K562 (cell line): ENCODE measurements at places on chromosomes 4 and X. TPM values are rescaled to one million over a fixed set of nuclear protein-coding genes. Genes with fewer than 3 reads are reported as not detected.

GRCh38 chr4:112515198-112516065 lies 548 bp downstream of the NEUROG2 start:
- no peak overlapping the region for H3K27ac ChIP-seq
- peak overlapping the region; percentile 41 for H3K4me3 ChIP-seq
- peak; percentile 41 for DNase-seq
- H3K36me3 ChIP-seq, result no peaks in the 10 kb centered on the region
- H3K4me1 ChIP-seq, result no peaks in the 10 kb centered on the region; the same call in 1 of the 3 replicates

GRCh38 chrX:134764202-134764785 lies 106.0 kb upstream of the PLAC1 start:
- H3K4me1 ChIP-seq, result no peaks in the 10 kb centered on the region
- DNase-seq, result peak; percentile 59
- no peaks in the 10 kb centered on the region for H3K27me3 ChIP-seq
- no peak overlapping the region for H3K27ac ChIP-seq
- H3K4me3 ChIP-seq, result no peak overlapping the region

Gene SPRY1
- 1.00 and 1.0 TPM in 2 replicates for total RNA-seq

- DNase-seq, result no peak
- H3K27ac ChIP-seq, result no peak overlapping the region
- no peaks in the 10 kb centered on the region for H3K4me1 ChIP-seq
- H3K4me3 ChIP-seq, result no peak overlapping the region
- H3K27me3 ChIP-seq, result no peaks in the 10 kb centered on the region
- H3K36me3 ChIP-seq, result no peaks in the 10 kb centered on the region
Observed at GRCh38 chr4:100805538-100805937, 287.7 kb upstream of the EMCN start.

GRCh38 chrX:132488819-132489577 lies at the start of gene MBNL3:
MBNL3 (minus strand) TSS chrX:132489038; CDS start chrX:132439611, 49,427 bp downstream.
- H3K4me3 ChIP-seq, result no peak within 1 kb of the TSS
- H3K4me1 ChIP-seq, result peaks cover 7% of the 10 kb centered on the region; the same call in 1 of the 2 replicates
- no peak for DNase-seq
- no peaks in the 10 kb centered on the region for H3K27me3 ChIP-seq

GRCh38 chr4:148565801-148566200 lies 123.6 kb upstream of the NR3C2 start:
- no peak for DNase-seq
- no peaks in the 10 kb centered on the region for H3K27me3 ChIP-seq
- H3K4me3 ChIP-seq, result no peak overlapping the region
- H3K4me1 ChIP-seq, result no peaks in the 10 kb centered on the region
- H3K27ac ChIP-seq, result no peak overlapping the region

Gene ETNPPL
- not detected in 2 replicates for total RNA-seq

- H3K4me1 ChIP-seq, result no peaks in the 10 kb centered on the region
- H3K27me3 ChIP-seq, result no peaks in the 10 kb centered on the region
- DNase-seq, result no peak
- no peaks in the 10 kb centered on the region for H3K36me3 ChIP-seq
Observed at GRCh38 chrX:148499638-148500422, 587 bp upstream of the AFF2 start.

DNA sequence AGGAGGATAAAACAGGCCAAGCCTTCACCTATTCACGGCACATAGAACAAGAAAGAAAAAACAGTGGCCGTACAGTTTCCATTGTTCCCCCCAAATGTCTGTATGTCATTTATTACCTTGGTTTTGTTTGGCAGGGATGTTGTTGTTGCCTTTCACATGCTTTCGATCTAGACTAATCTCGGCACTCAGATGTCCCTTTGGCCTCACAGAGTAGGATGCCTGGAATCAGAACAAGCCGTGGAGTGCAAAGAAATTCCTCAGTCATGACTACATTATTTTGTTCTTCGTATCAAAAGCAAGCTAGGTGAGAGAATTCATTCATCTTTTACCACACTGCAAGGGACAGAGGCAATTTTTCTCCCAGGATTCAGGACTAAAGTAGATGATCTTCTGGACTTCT lies 106.9 kb downstream of the SMIM20 start:
- no peaks in the 10 kb centered on the region for H3K36me3 ChIP-seq
- H3K4me3 ChIP-seq, result no peak overlapping the region
- no peak overlapping the region for H3K27ac ChIP-seq
- peaks cover 10% of the 10 kb centered on the region; the same call in 1 of the 2 replicates for H3K27me3 ChIP-seq
- H3K4me1 ChIP-seq, result no peaks in the 10 kb centered on the region

DNA sequence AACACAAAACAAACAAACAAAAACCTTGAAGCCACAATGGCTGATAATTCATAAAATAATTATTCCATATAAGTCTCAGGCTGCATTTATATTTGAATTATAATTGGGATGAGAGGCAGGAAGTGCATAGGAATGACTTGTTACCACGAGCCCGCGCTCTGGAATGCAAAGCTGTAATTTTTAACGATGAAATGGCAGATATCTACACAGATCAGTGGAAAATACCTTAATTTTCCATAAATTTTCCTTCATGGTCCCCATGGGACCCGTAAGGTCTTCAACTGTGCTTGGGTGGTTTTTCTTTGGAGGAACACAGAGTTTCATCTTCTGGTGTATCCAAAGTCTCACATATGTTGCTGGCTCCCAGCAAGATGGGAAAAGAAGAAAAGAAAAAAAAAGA lies 226.8 kb downstream of the SHOX start:
- H3K4me3 ChIP-seq, result no peak overlapping the region
- DNase-seq, result no peak
- H3K27ac ChIP-seq, result no peak overlapping the region
- no peaks in the 10 kb centered on the region for H3K36me3 ChIP-seq
- no peaks in the 10 kb centered on the region for H3K4me1 ChIP-seq

Gene GAGE1
- total RNA-seq, result 608 and 670 TPM in 2 replicates

Gene VCX2
- not detected in 2 replicates for total RNA-seq

Gene POF1B
- total RNA-seq, result 0.04 and 0.11 TPM in 2 replicates

Gene TIMM17B
- 156 and 158 TPM in 2 replicates for total RNA-seq

Gene CFAP97
- 42.7 and 44.6 TPM in 2 replicates for total RNA-seq

DNA sequence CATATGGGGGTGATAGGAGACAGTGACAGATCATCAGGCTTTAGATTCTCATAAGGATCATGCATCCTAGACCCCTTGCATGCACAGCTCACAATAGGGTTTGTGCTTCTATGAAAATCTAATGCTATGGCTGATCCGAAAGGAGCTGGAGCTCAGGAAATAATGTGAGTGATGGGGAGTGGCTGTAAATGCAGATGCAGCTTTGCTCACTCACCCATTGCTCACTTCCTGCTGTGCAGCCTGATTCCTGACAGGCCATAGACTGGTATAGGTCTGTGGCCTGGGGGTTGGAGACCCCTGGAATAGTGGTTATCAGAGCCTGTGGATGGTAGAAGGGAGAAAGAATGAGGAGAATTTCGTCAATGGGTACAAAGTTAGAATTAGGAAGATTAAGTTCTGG lies 2751.1 kb downstream of the ARAP2 start:
- H3K27me3 ChIP-seq, result no peaks in the 10 kb centered on the region
- H3K36me3 ChIP-seq, result no peaks in the 10 kb centered on the region
- H3K27ac ChIP-seq, result no peak overlapping the region

Gene NUDT10
- total RNA-seq, result not detected in 2 replicates

- no peaks in the 10 kb centered on the region for H3K4me1 ChIP-seq
- no peaks in the 10 kb centered on the region for H3K36me3 ChIP-seq
- no peaks in the 10 kb centered on the region for H3K27me3 ChIP-seq
- H3K27ac ChIP-seq, result no peak overlapping the region
- DNase-seq, result no peak
Observed at GRCh38 chr4:114442856-114443255, 155.8 kb upstream of the UGT8 start.

- no peak for DNase-seq
- H3K4me3 ChIP-seq, result no peak overlapping the region
- H3K36me3 ChIP-seq, result no peaks in the 10 kb centered on the region
Observed at GRCh38 chr4:188139671-188140070, 430 bp downstream of the TRIML1 start.

Gene JADE3
- total RNA-seq, result 9.3 and 10.2 TPM in 2 replicates

Gene AKAP4
- 0.11 and 0.16 TPM in 2 replicates for total RNA-seq

Gene HERC5
- 0.07 and 0.18 TPM in 2 replicates for total RNA-seq

- DNase-seq, result peak; percentile 23
- no peaks in the 10 kb centered on the region for H3K27me3 ChIP-seq
- no peaks in the 10 kb centered on the region for H3K36me3 ChIP-seq
- peak overlapping the region; percentile 70 for H3K4me3 ChIP-seq
Observed at GRCh38 chrX:18674417-18674787, 2.5 kb upstream of the RS1 start.

Gene DMD
- total RNA-seq, result 11.7 and 11.8 TPM in 2 replicates

DNA sequence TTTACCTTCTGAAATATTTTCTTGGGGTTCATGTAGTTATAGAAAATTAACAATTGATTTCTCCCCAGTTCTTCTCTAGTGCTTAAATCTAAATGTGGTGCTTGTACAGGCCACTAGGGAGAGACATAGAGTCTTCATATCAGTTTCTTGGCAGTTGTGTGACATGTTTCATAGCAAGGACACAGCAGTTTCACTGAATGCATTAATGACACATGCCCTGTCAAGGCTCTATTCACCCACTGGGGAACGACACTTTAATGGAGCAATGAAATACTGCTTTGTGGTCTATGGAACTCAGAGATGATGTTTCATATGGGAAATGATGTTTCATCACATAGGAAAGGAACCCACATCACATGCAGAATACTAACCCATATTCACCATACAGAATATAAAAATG lies 2.8 kb downstream of the VEGFC start:
- no peaks in the 10 kb centered on the region for H3K27me3 ChIP-seq
- no peaks in the 10 kb centered on the region for H3K36me3 ChIP-seq
- no peak overlapping the region for H3K4me3 ChIP-seq
- DNase-seq, result peak; percentile 7
- H3K27ac ChIP-seq, result no peak overlapping the region

DNA sequence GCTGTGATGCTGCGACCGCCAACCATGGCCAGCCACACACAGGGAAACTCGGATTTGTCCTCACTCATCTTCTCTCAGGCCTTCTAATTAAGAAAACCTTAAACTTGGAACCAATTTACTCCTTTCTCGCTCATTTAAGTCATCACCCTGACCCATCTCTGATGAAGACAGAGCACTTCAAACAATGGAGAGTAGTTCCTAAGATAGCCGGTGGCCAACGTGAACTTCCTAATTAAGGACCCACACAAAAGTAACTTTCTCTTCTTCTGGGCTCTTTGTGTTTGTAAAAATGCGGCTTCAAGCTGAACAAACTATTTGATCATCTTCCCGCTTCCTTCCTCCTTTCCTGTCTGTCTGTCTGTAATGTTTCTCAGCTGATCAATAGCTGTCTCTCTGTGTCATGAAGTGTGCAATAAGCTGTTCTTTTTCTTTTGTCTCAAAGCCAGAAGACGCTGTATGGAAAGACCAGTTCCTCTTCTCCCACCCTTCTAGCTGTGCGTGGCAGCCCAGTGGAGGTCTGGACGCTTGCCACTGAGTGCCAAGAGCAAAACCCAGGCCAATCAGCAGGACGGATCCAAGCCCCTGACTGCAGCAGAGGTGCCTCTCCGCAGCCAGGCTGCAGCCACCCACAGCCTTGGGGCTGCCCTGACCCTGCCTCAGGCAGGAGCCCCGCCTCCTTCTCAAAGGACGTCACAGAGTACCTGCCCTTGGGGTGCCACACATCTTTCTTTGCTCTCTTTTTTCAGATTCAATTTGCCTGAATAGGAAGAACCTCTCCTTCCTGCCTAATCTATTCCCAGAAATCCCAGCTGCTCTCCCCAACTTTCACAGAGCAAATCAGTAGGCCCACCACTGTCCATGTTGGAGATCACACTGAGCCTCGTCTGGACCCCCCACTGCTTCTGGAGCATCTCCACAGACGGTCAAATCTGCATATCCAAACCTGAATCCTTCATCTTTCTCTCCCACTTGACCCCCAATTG lies 59.3 kb downstream of the MAML3 start:
- H3K36me3 ChIP-seq, result no peaks in the 10 kb centered on the region
- H3K4me3 ChIP-seq, result no peak overlapping the region
- H3K27ac ChIP-seq, result no peak overlapping the region
- no peak for DNase-seq
- H3K4me1 ChIP-seq, result no peaks in the 10 kb centered on the region; the same call in 1 of the 2 replicates

Gene BST1
- total RNA-seq, result not detected in 2 replicates

Gene LRP2BP
- total RNA-seq, result 0.40 and 0.42 TPM in 2 replicates

Gene NDNF
- 0.11 TPM in 1 of 2 replicates, not detected in the other for total RNA-seq

GRCh38 chrX:68498044-68498507 lies 775 bp upstream of the YIPF6 start:
- H3K36me3 ChIP-seq, result peaks cover 16% of the 10 kb centered on the region; the same call in 2 of the 3 replicates
- peak overlapping the region; percentile 88 for H3K4me3 ChIP-seq
- H3K27ac ChIP-seq, result peak overlapping the region; percentile 98
- no peaks in the 10 kb centered on the region for H3K27me3 ChIP-seq
- no peaks in the 10 kb centered on the region; the same call in none of the 2 replicates for H3K4me1 ChIP-seq
- no peak for DNase-seq

GRCh38 chr4:128284317-128284716 lies 3.3 kb downstream of the PGRMC2 start:
- no peak for DNase-seq
- peaks cover 38% of the 10 kb centered on the region for H3K36me3 ChIP-seq
- no peak overlapping the region for H3K27ac ChIP-seq
- peaks cover 4% of the 10 kb centered on the region for H3K4me1 ChIP-seq

GRCh38 chrX:53678667-53679066 lies 7.9 kb downstream of the HUWE1 start:
- H3K27me3 ChIP-seq, result no peaks in the 10 kb centered on the region
- no peak overlapping the region for H3K4me3 ChIP-seq
- DNase-seq, result no peak

Gene TECRL
- not detected in 2 replicates for total RNA-seq

- H3K27ac ChIP-seq, result no peak overlapping the region
- no peaks in the 10 kb centered on the region for H3K4me1 ChIP-seq
- H3K36me3 ChIP-seq, result no peaks in the 10 kb centered on the region
- no peaks in the 10 kb centered on the region for H3K27me3 ChIP-seq
Observed at GRCh38 chr4:109119852-109120251, 182.6 kb downstream of the COL25A1 start.

DNA sequence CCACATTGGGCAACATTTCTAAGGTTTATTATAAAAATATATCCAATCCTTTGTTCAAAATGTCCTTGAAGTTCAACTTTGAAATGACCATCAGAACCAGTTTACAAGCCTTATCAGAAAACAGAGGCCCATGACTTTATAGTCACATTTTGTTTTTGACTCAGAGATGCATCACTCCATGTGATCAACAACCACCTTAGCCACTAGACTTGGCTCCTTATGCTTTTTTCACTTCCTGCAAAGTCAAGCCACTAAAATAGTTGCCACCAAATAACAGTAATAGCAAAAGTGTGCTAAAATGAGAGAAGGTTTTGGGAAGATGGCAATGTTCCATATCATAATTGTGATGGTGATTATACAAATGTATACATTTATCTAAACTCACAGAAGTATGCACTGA lies 181.7 kb downstream of the MAML3 start:
- H3K36me3 ChIP-seq, result no peaks in the 10 kb centered on the region
- H3K27me3 ChIP-seq, result no peaks in the 10 kb centered on the region
- DNase-seq, result no peak
- H3K27ac ChIP-seq, result no peak overlapping the region
- H3K4me1 ChIP-seq, result no peaks in the 10 kb centered on the region
- no peak overlapping the region for H3K4me3 ChIP-seq

Gene NPFFR2
- total RNA-seq, result 0.27 and 0.38 TPM in 2 replicates

- H3K36me3 ChIP-seq, result no peaks in the 10 kb centered on the region
- DNase-seq, result no peak
- H3K4me3 ChIP-seq, result no peak overlapping the region
- peaks cover 13% of the 10 kb centered on the region; the same call in 2 of the 3 replicates for H3K27me3 ChIP-seq
- H3K27ac ChIP-seq, result no peak overlapping the region
Observed at GRCh38 chr4:57051095-57051494, 59.1 kb downstream of the IGFBP7 start.

Gene RADX
- 0.09 and 0.13 TPM in 2 replicates for total RNA-seq

Gene RASSF6
- 0.02 and 0.11 TPM in 2 replicates for total RNA-seq
